ENCODE measurements at places on chromosomes 6 and 20.
A peak's percentile ranks its signal among the peaks of the same experiment; 100 is the strongest.

GRCh38 chr20:58544891-58545290 is 29.7 kb upstream of the APCDD1L start:
- DNase-seq, result no peak

GRCh38 chr20:23508449-23509229 is 17.7 kb downstream of the CST8 start:
- DNase-seq, result no peak

DNA sequence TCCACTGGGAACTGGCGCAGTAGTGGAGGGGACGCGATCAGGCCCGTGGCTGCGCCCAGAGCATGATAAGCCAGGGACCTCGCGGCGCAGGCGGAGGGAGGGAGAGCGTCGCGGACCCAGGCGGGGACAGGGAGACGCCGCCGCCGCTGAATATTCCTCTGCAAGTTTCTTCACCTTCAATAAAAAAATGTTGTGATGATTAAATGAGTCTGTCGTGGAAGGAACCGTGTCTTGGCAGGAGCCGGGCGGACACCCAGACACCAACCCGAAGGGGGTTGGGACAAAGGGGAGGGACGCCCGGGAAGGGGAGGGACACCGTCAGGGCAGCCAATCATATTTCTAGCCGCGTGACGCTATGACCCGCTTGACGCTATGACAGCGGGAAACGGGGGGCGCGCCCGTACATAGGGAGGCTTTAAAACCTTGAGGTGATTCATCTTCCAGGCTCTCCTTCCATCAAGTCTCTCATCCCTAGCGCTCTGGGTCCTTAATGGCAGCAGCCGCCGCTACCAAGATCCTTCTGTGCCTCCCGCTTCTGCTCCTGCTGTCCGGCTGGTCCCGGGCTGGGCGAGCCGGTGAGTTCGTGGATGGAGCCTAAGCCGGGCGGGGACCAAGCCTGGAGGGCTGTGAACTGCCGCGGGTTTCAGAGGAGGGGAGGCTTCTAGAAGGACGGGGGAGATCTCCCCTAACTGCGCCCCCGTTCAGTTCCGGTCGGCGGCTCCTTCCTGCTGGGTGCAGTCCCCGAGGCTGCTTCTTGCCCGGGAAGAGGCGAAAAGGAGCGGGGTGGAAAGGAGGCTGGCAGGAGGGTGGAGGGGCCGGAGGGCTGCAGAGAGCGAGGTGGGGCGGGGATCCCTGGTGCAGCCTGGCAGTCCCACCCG is at the start of gene ULBP2:
Gene ULBP2 (plus strand): TSS at position 432 of the 878 bp plus-strand sequence. CDS start 59 bp downstream, at position 491.
- peak; percentile 4 for DNase-seq

- DNase-seq, result no peak
These were observed 78.2 kb upstream of the NXT1 start for GRCh38 chr20:23272176-23273029.

DNA sequence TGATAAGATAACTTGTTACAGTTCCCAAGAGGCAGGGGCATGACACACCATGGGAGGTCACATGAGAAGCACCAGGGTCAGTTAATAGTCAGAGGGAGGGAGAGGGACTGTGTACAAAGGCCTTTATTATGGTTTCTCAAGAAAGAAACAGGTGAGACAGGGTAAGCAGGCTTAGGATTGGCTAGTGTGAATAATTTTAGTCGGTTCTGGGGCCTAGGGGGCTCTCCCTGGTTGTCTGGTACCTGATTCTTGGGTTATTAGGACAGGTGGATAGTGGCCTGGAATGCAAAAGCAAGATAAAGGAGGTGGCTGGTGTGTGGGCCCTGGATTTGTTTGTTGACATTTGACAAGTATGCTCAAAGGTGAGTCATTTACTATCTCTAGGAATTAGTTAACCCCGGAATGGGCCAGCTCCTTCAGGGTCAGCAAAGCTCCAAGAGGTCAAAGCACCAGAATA is 49.4 kb upstream of the MCUR1 start:
- DNase-seq, result no peak

DNA sequence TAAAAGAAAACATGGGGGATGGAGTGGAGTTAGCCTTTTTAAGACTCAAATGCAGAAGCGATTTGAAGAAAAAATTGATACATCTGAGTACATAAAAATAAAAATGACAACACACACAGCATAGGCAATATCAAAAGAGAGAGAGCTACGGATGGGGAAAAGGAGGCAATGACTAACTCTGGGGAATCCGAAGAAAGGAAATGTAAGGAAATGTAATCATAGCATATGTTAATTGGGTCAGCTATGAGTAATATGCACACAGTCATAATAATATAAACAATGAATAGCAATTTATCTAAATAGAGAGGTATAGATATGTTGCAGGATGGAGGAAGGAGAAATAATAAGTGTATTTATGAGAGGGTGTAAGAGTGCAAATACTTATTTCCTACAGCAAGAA is 83.4 kb downstream of the NOL4L start:
- DNase-seq, result no peak

DNA sequence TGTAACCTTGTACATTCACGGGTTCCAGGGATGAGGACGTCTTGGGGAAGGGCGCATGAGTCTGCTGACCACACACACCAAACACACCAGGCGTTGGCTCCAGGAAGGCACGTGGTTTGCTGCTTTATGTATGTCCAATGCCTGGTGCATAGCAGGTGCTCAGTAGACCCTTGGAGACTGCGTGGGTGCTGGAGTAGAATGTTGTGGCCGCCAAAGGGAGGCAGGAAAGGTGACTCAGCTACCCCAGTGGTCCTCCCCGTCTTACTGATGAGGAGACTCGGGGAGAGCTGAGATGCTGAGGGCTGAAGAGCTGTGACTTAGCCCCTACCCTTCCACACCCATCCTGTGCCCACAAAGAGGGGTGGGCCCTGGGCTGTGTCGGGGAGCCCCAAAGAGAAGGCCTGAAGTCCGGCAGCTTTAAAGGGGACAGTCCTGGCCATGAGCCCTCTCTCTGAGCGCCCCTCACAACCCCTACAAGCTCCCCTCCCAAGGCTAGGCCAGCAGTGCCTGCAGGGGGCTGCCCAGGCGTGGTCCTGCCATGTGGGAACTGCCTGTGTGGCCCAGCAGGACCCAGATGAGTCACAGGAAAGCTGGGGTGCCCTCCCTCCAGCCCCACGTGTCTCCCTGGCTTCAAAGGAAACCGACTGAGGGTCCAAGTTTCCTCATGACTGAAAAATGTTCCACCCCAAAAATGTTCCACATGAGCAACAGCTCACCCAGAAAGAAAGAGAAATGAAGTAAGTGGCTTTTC is 28.0 kb upstream of the PTGIS start:
- no peak for DNase-seq

GRCh38 chr6:55758156-55758937 is 117.0 kb downstream of the BMP5 start:
- no peak for DNase-seq

DNA sequence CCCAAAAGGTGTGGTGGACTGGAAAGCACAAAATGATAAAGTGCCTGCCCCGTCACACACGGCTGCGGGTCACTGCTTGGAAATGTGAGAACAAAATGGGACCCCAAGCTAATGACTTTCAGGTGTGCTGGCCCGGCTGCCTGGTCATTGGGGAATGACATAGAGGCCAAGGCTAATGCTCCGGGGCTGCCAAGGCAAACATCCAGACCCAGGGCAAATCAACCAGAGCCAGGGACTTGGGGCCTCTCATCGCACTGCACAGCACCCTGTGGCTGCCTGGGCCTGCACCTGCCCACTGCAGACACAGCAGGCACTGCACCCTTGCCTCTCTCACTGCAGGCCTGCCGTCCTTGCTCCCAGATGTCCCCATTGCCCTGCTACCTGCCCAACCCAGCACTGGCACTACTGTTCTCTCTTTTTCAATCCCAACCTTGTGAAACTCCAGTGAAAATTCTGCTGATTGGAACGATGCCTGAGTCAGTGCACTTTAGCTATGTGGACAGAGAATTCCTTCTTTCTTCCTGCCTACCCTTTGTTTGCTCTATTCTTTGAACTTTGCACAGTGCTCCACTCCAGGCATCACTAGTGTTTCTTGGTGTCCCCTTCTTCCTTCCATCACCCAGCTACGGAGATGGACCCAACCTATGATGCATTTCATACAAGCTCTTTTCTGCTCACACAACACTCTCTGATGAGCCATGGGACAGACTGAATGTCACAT is 849.5 kb downstream of the MAFB start:
- no peak for DNase-seq

- no peak for DNase-seq
These were observed 10.9 kb upstream of the GLP1R start for GRCh38 chr6:39037707-39038106.
